ENCODE measurements at places on chromosomes 7 and 10. TPM values are rescaled to one million over a fixed set of nuclear protein-coding genes. Genes with fewer than 3 reads are reported as not detected.
A peak's percentile ranks its signal among the peaks of the same experiment; 100 is the strongest.

The GBX1 gene
- not detected for total RNA-seq

The A1CF gene
- not detected for total RNA-seq

DNA sequence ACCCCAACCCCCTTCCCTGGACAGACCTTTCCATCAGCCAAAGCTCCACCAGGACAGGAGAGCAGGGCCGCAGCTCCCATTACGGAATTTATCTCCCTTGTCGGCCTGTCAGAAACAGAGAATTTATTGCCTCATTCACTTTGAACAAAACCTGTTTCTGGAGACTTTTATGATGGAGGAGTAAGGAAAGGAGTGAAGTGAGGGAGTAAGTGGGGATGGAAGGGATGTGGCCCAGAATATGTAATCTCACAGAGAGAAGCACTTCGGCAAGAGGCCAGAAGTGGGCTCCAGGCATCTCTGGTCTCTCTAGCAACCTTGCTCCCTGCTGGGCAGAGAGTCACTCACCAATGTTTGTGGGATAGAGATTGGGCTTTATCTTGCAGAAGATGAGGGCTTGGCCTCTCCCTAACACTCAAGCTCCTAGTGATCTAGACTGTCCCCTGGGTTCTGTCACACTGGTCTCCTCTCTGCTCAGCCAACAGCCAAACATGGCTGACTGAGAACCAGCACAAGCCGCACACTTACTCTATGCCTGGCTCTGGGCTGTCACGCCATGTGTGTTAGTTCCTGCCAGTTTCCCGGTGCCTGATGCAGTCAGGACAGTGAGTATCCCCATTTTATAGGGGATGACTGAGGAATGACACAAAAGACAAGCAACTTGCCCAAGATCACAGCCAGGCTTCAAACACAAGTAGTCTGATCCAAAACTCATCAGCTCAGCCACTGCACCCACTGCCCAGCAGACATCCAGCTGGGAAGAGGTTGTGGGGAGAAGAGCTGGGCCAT is 149.4 kb upstream of the ZMIZ1 start:
- no peak for DNase-seq

DNA sequence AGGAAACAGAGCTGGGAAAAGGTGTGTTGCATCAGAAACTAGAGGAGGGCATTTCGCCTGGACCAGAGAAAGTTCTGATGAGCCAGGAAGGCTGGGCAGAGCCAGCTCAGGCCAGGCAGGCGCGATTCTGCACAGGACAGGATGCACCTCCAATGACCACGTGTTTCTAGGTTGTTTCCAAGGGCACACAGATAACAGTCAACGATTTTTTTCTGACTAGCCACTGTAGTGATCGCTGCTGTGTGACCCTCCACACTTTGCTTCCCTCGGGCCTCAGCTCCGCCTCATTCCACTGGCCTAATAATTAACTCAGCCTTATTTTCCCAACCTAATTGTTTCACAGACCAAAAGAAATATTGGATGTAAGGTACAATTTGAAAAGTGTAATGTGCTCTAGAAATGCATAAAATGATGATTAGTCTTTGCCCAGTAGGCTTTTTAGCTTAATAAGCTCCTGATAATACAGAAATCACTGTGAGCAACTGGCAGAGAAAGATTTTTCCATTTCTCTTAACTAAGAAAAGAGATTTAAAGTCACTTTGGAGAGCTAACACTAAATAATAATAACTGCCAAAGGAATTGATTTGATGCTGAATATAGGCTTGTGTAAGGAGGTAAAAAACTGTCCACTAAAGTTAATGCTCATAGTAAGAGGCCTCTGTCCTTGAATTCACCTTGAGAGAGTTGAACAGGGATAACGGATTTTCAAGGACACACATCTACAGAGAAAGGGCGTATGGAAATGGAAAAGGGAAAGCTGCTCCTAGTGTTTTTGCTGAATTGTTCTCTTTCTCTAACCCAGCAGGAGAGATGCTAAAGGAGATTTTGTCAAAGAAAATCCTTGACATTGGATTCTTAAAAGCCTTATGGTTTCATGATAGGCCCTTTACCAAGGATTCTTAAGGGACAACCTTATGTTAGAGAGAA is 291.0 kb upstream of the C7orf33 start:
- DNase-seq: no peak

GRCh38 chr7:124784879-124785818 is 19.6 kb upstream of the GPR37 start:
- peak; percentile 73 for DNase-seq

- DNase-seq: peak; percentile 70
Observed at GRCh38 chr7:128830231-128831177, at the start of gene FLNC. Gene FLNC (plus strand): TSS chr7:128830406. CDS start chr7:128830638, 232 bp downstream.

Data from lung microvascular endothelial cell (primary cell).